GM12864 (cell line): ENCODE measurements at places on chromosomes 1 and 21.

DNA sequence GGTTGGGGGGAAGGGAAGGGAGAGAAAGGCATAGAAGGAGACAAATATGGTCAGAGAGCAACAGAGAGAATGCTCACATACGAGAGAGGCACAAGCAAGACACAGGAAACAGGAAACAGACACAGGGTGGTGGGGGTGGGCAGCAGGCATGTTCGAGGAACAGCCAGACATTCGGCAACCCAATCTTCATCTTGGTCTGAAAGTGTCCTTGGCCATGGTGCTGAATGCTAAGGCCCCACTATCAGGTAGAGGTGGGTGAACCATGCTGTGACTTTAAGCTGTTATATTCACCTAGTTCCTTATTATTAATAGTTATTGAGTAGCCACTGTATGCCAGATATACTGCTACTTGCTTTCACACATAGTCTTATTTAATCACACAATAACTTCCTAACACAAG is 109.2 kb downstream of the DDX20 start:
- DNase-seq = no peak

GRCh38 chr1:101506541-101507164 is 269.8 kb downstream of the S1PR1 start:
- DNase-seq = peak; percentile 12

- DNase-seq = no peak
Measured at GRCh38 chr21:45258466-45258865, 29.2 kb downstream of the POFUT2 start.

GRCh38 chr1:11187931-11188330 is 1.2 kb upstream of the ANGPTL7 start:
- no peak for DNase-seq

- no peak for DNase-seq
Measured at GRCh38 chr1:36872858-36873257, 161.5 kb downstream of the GRIK3 start.

DNA sequence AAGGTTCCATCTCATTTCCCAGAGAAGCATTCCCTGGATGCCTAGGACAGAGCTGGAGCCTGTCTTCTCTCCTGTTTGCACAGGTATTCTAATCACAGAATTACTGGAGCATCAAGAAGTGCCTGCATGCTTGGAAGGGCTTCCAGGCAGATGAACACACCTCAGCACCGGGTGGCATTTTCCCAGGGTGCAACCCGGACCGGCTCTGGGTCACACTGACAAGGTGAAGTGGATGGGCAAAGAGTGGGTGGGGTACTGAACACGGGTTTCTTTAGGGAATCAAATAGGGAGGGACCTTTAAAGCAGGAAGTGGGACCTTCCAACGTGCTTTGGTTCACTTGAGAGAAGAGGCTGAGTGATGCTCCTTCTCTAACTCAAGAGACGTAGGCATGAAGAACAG is 7.1 kb upstream of the PEF1 start:
- no peak for DNase-seq

DNA sequence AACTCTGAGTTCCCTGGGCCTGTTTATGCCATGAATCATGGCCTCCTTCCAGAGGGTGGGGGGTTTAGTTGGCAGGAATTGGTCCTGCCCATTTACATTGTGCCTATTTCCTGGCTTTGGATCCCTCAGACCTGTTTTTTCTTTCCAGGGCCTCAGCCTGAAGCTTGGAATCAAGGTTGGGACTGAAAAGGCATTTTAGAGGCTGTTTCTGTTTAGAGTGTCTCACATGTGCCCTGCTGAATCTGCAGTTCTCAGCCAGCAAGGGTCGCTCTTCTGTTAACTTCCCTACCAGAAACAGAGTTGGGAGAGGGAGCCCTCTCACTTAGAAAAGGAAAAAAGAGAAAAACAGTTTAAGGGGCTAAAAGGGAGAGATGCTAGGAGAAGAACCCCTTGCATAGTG is 191.1 kb downstream of the PTPRC start:
- DNase-seq = no peak

DNA sequence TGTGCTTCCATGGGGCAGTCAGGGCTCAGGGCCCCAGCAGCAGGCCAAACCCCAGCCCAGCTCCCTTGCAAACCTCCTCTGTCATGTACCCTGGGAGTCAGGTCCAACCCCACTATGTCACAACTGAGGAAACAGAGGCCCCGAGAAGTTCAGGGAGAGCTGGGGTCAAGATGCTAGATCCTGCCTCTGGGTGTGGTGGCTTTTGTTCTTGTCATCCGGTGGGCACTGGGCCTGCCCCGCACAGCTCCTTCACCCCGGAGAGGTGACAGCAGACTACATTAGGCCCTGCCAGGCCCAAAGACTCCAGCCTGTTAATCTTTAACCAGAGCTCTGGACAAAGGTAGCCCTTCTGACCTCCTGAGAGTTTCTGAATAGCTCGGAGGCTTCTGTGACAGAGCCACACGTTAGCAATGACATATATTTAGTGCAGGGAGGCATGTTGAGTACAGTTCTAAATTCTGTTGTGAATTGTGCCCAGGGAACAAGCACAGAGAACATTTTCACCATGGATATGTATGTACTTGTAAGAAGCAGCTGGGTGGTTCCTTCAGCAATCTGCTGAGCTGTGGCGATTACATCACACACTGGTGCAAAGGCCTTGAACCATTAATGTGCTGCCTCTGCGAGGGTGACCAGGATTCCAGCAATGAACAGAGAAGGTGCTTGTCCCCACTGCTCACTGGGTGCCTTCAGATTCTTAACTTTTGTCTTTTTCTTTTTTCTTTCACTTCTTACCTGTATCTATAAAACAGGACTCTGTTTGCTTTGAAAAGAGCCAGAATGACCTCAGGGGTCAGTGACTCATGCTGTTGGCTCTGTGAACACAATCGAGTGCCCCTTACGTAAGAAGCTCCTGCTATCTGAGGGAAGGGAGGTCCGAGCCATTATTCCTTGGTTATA is 102.8 kb downstream of the RHOU start:
- no peak for DNase-seq

GRCh38 chr1:228373004-228373680 is 33.5 kb downstream of the TRIM11 start:
- no peak for DNase-seq

DNA sequence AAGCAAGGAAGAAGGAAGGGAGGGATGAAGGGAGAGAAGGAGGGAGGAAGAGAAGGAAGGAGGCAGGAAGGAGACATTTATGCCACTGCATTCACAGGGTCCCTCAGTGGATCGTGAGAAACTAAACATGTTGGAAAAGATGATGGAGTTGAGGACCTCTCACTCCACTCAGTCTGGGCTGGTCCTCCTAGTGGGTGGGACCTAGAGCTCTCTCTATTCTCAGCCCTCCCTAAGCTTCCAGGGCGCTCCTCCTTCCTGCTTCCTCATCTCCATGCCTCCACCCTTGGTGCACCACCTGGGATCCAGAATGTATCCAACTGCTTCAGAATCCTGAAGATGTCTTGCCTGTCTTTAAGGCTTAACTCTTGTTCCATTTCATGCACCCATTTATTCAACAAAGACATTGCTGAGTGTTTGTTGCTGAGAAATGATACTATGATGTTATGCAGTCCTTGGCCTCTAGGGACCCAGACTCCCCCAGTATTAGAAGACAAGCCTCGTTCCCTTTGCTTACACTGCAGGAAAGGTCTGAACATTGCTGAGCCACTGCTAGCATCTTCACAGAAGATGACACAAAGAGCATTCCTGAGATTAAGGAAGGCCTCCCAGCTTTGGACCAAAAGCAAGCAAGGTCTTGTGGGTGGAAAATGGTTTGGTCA is 88.5 kb downstream of the BEND5 start:
- DNase-seq = no peak

GRCh38 chr21:44370027-44370735 is 16.8 kb downstream of the TRPM2 start:
- DNase-seq = no peak

GRCh38 chr1:226609836-226610455 is 61.4 kb downstream of the STUM start:
- DNase-seq = no peak

GRCh38 chr1:222286011-222286410 is 261.9 kb downstream of the HHIPL2 start:
- DNase-seq = no peak

- DNase-seq = peak; percentile 36
Measured at GRCh38 chr1:203702130-203702577, 62.8 kb upstream of the LAX1 start.

GRCh38 chr1:186708694-186709097 is 28.5 kb upstream of the PTGS2 start:
- DNase-seq = no peak

DNA sequence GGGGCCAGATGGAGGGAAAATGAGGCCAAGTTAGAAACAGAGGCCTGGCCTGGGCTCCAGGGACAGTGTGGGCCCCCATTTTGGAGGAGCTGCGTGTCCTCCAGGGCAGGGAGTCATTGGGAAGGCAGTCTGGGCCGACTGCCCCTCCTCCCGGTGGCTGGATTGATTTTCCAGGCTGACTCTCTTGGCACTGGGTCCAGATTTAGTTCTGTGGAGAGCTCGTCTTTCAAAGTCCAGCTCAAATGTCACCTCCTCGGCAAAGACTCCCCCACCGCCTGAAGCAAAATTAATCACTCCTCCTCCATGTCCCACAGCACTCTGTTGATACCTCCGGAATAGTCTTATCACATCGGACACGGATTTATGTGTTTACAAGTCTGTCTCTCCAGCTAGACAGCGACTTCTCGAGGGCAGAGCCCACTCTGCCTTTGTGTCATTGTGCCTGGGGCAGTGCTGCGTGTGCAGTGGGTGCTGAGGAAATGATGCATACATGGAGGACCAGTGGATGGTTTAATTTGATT is 175.1 kb downstream of the CAMTA1 start:
- no peak for DNase-seq

DNA sequence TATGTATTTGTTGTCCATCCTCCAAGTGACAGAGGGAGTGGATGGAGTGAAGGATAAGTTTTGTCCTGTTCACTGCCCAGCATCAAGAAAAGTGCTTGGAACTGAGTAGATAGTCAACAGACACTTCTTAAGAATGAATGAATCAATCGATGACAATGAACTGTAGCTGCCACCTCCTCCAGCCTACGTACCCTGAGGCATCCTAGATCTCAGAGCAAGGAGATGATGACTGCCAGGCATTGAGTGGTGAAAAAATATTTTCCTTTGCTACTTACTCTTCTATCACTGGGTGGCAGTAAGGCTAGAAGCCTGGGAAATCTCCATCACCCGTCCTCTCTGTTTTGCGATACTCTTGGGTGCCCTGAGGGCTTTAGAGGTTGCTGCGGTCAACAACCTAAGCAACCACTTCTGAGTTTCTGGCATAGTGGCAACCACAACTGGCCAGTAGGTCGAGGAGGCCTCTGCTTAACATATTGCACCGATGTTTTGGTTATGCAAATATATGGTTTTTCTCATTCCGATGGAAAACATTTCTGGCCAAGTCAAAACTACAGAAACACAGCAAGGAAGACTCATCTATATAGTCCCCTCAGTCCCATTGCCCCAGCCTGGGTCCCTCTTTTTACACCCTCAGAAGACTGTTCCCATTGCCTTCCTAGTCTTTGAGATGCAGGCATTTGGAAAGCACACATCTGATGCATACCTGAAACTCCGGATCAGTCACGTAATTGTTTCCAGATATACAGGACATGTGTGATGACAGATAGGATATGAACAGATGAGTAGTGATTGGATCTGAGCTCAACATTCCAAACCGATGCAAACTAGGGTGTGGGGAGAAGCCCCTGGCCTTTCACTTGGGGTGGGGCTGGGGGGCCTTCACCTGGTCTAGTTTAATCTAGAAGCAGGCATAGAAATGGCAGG is 136.8 kb downstream of the RUNX1 start:
- no peak for DNase-seq

DNA sequence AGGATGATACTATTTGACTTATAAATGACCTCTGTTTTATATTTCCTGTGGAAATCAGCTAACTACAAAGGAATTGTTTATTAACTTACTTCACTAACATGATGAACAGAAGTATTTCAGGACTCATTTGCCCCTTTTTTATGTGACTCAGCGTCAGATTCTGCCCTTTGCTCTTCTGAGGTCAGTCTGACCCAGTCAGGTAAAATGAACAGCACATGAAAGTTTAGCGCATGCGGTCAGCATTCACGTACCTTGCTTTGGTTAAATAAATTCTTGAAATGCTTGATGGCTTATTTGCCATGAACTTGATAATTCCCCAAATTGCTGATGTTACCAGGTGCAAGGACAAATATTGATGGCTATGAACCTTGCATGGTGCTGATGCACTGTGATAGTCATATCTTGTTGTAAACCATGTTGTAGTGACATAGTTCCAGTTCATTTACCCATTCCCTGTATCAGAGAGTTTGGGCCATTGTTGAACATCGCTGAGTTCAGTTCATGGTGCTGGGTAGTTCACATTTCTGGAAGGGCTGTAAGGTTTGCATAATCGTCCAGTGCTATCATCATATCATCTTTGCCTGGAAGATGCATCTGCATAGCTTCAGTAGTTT is 133.4 kb downstream of the NFIA start:
- DNase-seq = no peak

GRCh38 chr1:11804666-11805421 is 920 bp downstream of the MTHFR start:
- DNase-seq = no peak

DNA sequence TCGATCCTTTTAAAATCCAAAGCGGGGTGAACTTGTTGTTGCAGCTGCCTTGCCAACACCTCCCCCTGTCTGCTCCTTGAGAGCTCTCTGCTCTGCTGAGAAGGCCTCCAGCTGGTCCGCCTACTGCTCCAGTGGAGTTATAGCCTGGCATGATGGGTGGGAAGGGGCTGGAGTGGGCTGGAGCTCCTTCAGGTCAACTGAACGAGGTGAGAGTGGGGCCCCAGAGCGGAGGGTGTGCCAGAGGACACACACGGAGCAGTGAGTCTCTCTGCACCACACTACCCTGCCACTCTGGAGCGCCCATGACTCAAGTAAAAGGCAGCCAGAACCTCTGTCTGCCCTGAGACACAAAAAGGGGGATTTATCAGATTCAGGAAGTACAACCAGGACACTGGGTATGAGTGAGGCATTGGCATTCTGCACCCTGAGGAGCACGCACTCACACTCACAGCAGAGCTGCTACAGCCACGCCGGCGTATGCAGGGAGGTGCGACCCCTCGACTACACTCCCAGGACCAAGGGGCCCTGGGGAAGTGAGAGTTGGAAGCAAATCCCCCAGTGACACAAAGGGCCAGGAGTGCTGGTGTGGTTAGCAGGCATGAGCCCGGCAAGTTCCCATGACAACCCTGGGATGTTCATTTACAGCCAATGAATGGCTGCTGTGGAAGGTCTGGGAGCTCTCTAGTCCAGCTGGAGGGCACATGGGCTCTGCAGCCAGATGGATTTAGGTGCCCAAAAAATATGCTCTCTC is 28.0 kb upstream of the EVA1B start:
- no peak for DNase-seq

- DNase-seq = no peak
Measured at GRCh38 chr1:3093898-3094626, 25.1 kb downstream of the PRDM16 start.
